Right cardiac atrium (tissue), 5 donors: ENCODE measurements at places on chromosomes 3 and 15.

DNA sequence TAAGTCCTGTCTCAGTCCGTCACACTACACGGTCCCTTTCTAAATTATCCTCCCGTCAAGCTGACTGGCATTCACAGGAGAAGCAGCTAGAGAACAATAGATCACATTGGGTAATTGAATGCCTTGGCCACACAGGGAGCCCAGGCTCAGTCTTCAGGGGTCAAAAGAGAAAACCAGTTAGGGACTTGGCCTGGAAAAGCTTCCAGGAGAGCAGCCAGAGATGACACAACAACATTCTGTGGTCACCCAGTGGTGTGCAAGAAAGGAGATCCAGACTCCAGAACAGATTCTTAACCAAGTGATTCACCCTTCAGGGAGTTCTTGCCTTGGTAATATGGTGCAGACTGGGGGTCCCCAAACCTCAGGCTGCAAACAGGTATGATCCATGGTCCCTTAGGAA is 15.9 kb downstream of the ARHGAP31 start:
- no peak for DNase-seq

DNA sequence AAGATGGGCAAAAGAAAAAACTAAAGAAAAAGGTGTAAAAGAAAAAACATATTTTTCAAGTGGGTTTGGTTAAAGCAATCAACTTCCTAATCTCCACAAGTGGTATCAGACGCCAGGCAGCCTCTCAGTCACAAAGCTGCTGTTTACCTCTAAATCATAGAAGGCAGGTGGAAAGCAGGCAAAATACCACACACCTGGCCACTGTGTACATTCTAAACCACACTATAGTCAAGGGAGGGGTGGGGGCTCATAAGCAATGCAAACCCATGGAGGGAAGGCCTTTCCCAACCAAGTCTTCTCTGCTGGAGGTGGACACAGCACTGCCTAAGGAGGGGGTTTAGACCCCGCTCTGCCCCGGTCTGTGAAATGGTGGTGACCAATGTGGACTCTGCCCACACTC is 50.4 kb downstream of the MCF2L2 start:
- DNase-seq, result no peak

DNA sequence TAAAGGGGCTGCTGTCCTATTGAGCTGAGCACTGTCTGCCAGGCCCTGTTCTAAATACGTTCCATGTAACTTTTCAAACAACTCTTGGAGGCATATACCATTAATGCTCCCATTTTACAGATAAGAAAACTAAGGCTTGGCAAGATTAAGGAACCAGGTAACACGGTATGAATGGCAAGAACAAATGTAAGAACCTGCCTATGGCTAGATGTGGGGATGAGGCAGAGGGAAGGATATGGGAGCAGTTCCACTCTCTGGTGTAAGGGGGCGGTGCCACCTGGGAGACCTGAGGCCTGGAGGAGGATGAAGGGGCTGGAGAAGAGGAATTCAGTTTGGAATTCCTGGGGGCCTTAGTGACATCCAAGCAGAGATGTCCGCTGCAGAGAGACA is 3.8 kb upstream of the LMAN1L start:
- no peak for DNase-seq

DNA sequence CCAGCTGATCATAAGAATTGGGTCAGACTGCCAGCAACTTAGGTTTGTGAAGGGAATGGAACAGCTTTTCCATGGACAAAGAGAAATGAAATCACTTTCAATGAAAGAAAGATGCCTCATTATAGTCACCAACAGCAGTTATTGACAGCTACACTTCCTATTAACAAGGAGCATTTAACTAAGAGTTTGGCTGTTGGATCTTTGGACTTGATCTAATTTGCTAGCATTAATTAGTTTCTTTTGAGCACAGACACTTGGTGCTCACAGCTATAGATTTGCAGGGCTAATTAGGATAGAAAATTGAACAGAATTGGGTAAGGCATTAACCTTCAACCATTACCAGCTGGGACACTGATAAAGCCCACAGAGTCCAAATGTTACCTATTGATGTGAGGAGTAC is 24.2 kb downstream of the CMC1 start:
- DNase-seq, result no peak

DNA sequence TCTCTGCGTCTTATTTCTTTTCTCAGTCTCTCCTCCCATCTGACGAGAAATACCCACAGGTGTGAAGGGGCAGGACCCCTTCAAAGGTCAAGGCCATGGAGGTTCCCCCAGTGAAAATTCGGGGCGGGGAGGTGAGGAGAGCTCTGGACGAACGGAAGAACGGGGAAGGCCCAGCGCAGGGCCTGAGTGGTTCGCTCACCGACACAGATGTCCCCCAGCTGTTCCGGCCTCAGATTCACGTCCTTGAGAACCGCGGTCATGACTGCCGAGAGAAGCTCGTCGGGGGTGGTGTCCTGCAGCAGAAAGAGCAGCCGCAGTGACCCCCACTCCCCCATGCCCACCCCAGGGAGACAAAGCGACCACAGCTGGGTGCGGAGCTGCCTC is 542 bp downstream of the ACAA1 start:
- no peak for DNase-seq

DNA sequence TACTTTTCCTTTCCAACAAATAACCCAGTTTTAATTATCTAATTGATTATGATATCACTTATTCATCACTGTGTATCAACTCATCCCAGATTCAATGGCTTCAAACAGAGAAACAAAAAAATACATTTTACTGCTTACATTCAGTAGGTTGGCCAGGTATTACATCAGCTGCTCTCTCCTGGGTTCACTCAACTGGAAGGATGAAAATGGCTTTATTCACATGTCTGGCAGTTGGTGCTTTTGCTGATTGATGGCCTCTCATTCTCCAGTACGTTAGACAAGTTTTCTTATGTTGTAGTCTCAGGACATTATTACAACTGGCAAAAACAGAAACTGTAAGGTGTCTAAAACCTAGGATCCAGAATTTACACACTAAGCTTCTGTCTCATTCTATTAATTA is 811.0 kb upstream of the ALCAM start:
- DNase-seq, result no peak

- DNase-seq, result no peak
Measured at GRCh38 chr15:85708402-85708941, 86.3 kb downstream of the KLHL25 start.
